B cell (primary cell): ENCODE measurements at places on chromosomes 4 and X. TPM values are rescaled to one million over a fixed set of nuclear protein-coding genes. Genes with fewer than 3 reads are reported as not detected.

DNA sequence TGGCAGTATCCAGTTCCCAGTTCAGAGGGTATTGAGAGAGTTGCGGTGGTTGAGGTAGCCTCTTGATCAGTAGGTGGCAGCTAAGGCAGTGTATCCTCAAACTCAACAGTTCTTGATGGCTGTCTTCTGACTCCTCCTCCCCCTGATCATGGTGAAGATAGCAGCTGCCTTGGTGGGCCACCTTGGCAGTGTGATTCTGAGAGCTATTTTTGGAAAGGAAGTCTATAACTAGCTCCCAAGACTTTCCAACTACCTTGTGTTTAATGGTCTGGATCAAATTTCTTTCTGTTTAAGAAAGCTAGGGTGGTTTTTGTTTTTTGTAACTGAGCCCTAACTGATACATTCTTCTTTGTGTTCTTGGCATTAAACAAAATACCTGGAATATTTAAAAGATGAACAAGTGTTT is 10.5 kb upstream of the TBC1D19 start:
- no peaks in the 10 kb centered on the region for H3K36me3 ChIP-seq
- DNase-seq = no peak
- H3K4me1 ChIP-seq = no peaks in the 10 kb centered on the region
- H3K27ac ChIP-seq = no peak overlapping the region
- no peak overlapping the region for H3K4me3 ChIP-seq
- no peaks in the 10 kb centered on the region for H3K27me3 ChIP-seq

- H3K27ac ChIP-seq = peak overlapping the region; percentile 93
- H3K27me3 ChIP-seq = no peaks in the 10 kb centered on the region
- H3K4me3 ChIP-seq = peak overlapping the region; percentile 44
- no peaks in the 10 kb centered on the region for H3K36me3 ChIP-seq
Observed at GRCh38 chr4:153439831-153440230, 26.3 kb upstream of the TMEM131L start.

DNA sequence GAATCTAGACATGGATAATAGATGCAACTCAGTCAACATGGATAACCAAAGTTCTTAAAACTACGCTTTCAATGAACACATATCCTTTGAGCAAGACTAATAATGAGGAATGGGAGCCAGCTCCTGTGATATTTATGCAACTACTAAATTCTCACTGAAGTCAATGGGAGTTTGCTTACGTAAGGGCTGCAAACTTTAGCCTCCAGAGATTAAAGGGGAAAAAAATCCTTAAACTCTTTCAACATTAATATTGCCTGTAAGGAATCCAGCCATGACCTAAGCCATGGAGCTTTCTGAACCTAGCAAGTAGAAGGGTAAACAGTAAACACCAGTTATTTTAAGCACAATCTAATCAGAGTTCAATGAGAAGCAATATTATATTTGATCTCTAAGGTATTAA is 125.2 kb upstream of the PITX2 start:
- no peaks in the 10 kb centered on the region for H3K36me3 ChIP-seq
- H3K27ac ChIP-seq = no peak overlapping the region
- no peaks in the 10 kb centered on the region for H3K27me3 ChIP-seq
- DNase-seq = no peak
- H3K4me1 ChIP-seq = no peaks in the 10 kb centered on the region

DNA sequence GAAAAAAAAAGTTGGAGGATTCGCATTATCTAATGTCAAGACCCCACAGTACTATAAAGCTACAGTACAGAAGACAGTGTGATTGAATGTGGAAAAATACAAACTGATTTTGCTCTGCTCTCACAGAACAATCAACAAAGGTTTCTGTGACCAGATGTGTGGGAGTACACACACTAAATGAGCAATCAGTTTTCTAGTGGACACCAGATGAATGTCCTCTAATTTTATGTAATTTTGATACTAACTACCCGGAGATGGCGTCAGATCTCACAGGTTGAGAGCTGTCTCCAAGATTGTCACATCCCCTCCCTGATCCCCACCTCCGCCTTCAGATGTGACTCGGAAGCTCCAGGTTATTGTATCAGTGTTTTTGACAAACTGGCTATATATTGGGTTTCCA is 81.9 kb upstream of the HUWE1 start:
- H3K36me3 ChIP-seq = no peaks in the 10 kb centered on the region
- no peak overlapping the region for H3K27ac ChIP-seq
- H3K27me3 ChIP-seq = no peaks in the 10 kb centered on the region
- H3K4me3 ChIP-seq = no peak overlapping the region
- no peaks in the 10 kb centered on the region for H3K4me1 ChIP-seq

DNA sequence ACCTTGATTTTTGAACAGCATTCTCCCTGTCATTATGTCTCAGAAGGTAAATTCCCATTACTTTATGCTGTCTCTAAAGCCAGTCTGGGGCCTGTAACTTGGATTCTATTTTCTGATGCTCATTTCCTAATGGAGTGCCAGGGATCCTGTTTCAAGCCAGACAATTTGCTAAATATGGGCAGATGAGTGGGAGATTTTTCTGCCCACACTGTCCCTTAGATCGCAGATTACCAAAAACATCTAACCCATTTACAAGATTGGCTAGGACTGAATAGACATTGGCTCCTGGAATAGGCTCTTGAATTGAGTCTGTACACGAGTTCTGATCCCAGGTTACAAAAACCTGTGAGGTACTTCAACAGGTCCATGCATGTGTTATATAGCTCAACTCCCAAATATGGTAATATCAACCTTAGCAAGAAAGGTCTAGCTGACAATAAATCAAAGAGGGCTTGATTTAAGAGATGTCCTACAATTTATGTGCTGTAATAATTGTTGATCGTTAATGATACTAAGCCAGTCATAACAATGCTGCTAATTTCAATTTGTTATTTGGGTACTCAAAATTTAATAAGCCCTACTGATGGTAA is 5.7 kb downstream of the GPC3 start:
- DNase-seq = no peak
- H3K27ac ChIP-seq = no peak overlapping the region
- H3K4me3 ChIP-seq = no peak overlapping the region
- H3K36me3 ChIP-seq = no peaks in the 10 kb centered on the region
- H3K27me3 ChIP-seq = peaks cover 15% of the 10 kb centered on the region
- peaks cover 5% of the 10 kb centered on the region for H3K4me1 ChIP-seq

DNA sequence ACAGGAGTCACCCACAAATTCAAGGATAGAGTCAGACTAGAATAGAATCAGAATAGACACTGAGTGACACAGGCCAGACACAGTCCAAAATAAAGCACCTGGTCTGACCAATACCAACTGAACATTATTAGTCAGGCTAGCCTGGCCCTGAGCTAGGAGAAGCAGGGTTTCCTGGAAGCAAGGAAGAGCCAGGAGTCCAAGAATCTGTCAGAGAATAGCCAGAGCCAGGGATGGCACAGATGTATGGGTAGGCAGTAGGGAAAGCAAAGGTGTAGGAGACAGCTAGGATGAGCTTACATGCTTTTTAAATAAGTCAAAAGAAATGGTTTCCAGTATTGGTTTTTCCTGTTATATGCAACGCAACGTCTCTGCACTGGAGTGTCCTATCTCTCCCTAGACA is 3.7 kb downstream of the BTC start:
- no peak overlapping the region for H3K27ac ChIP-seq
- no peak overlapping the region for H3K4me3 ChIP-seq
- H3K4me1 ChIP-seq = peaks cover 12% of the 10 kb centered on the region
- DNase-seq = no peak
- H3K27me3 ChIP-seq = peaks cover 18% of the 10 kb centered on the region

GRCh38 chr4:70842761-70843435 is 3.2 kb upstream of the GRSF1 start:
- H3K4me3 ChIP-seq = no peak overlapping the region
- H3K27me3 ChIP-seq = no peaks in the 10 kb centered on the region
- H3K27ac ChIP-seq = peak overlapping the region; percentile 41
- H3K4me1 ChIP-seq = peaks cover 31% of the 10 kb centered on the region

GRCh38 chr4:11843927-11844326 is 415.2 kb upstream of the HS3ST1 start:
- no peak overlapping the region for H3K27ac ChIP-seq
- DNase-seq = no peak
- no peaks in the 10 kb centered on the region for H3K36me3 ChIP-seq
- H3K4me1 ChIP-seq = no peaks in the 10 kb centered on the region
- no peaks in the 10 kb centered on the region for H3K27me3 ChIP-seq

- H3K27ac ChIP-seq = no peak overlapping the region
- no peaks in the 10 kb centered on the region for H3K36me3 ChIP-seq
- H3K4me1 ChIP-seq = no peaks in the 10 kb centered on the region
- H3K27me3 ChIP-seq = peaks cover 2% of the 10 kb centered on the region
- no peak overlapping the region for H3K4me3 ChIP-seq
Observed at GRCh38 chr4:73533515-73534422, 52.2 kb downstream of the AFM start.

DNA sequence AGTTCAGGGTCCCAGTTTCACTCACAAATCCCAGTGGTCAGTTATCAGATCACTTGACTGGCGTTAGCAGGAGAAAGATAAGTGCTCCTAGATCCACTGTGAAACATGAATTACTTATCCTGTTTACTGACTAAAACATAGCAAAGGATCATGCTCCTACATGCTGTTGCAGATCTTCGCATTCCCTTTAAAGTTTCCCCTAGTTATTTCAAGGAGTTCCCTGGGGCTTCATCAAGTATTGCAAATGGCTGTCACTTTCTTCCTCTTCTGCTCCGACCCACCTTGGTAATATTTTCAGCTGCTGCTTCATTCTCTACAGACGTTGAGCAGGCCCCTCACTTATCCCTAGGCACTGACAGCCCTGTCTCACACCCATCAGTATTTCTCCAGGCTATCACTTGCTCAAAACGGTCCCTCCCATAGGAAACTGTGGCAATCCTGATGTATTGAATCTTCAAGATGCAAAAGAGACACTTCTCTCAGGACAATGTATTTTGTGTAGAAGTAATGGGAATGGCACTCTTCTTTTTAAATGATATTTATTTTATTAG is 466.0 kb downstream of the INPP4B start:
- no peak overlapping the region for H3K4me3 ChIP-seq
- H3K36me3 ChIP-seq = no peaks in the 10 kb centered on the region
- no peak overlapping the region for H3K27ac ChIP-seq
- no peak for DNase-seq
- H3K4me1 ChIP-seq = no peaks in the 10 kb centered on the region

GRCh38 chrX:42948723-42949657 is 171.0 kb upstream of the PPP1R2C start:
- H3K4me1 ChIP-seq = peaks cover 42% of the 10 kb centered on the region
- H3K36me3 ChIP-seq = no peaks in the 10 kb centered on the region
- H3K27me3 ChIP-seq = no peaks in the 10 kb centered on the region
- H3K27ac ChIP-seq = no peak overlapping the region

GRCh38 chr4:182139491-182139890 is 103.7 kb upstream of the TENM3 start:
- H3K27me3 ChIP-seq = no peaks in the 10 kb centered on the region
- no peaks in the 10 kb centered on the region for H3K36me3 ChIP-seq
- no peaks in the 10 kb centered on the region for H3K4me1 ChIP-seq
- no peak overlapping the region for H3K27ac ChIP-seq
- H3K4me3 ChIP-seq = no peak overlapping the region
- DNase-seq = no peak

- H3K27ac ChIP-seq = no peak overlapping the region
- no peak for DNase-seq
- no peaks in the 10 kb centered on the region for H3K4me1 ChIP-seq
- H3K4me3 ChIP-seq = no peak overlapping the region
Observed at GRCh38 chr4:147709999-147710398, 21.9 kb upstream of the ARHGAP10 start.

DNA sequence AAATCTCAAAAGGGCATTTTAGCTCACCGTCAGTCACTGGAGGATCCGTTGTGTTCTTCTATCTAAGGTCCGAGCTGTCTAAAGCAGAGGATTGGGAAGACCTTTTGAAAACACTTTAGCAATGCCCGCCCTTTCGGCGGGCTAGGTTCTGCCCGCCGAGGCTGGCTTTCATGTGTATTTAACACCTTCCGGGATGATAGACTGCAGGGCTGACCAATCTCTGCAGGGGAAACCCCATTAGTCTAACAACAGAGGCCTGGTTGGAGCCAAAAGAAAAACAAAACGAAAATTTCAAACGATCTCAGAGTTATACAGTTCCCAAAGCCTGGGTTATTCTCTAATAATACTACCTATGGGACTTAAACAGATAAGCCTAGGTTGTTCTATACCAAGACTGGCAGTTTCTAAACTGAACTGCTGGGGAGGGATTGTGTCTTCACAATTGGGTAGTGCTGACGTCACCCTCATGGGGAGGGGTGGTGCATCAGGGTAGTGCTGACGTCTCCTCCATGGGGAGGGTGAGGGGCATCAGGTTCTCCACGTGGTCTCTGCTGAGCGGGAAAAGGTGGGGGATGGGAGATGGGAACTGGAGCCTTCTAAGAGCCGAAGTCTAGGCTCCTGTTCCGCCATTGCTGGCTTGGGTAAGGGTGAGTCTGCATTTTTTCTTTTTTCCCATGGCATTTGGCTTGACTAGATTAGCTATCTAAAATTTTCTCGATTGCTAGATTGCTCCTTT is 14.8 kb upstream of the CUL4B start:
- H3K4me1 ChIP-seq = no peaks in the 10 kb centered on the region
- H3K27me3 ChIP-seq = no peaks in the 10 kb centered on the region
- no peak overlapping the region for H3K27ac ChIP-seq

DNA sequence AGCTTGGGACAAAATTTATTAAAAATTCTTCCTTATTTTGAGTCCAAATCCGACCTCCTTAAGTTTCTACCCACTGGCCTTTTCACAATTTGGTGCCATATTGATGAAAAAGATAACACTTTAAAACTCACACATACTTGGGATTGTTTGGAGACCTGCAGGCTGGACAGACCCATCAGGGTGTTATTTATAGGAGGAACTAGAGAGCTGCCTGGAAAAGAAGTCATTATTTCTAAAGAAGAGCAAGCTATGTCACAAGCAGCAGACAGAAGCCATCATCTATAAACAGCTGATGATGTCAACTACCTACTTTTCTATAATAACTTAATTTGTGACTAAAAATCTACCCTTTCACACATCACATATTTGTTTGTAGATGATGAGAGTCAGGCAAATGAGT is 56.2 kb downstream of the COX18 start:
- no peak overlapping the region for H3K4me3 ChIP-seq
- no peaks in the 10 kb centered on the region for H3K36me3 ChIP-seq
- H3K4me1 ChIP-seq = no peaks in the 10 kb centered on the region
- H3K27me3 ChIP-seq = peaks cover 3% of the 10 kb centered on the region

GRCh38 chr4:95591278-95591677 is 42.5 kb upstream of the UNC5C start:
- no peak for DNase-seq
- H3K27ac ChIP-seq = no peak overlapping the region
- H3K4me1 ChIP-seq = no peaks in the 10 kb centered on the region
- no peaks in the 10 kb centered on the region for H3K27me3 ChIP-seq

DNA sequence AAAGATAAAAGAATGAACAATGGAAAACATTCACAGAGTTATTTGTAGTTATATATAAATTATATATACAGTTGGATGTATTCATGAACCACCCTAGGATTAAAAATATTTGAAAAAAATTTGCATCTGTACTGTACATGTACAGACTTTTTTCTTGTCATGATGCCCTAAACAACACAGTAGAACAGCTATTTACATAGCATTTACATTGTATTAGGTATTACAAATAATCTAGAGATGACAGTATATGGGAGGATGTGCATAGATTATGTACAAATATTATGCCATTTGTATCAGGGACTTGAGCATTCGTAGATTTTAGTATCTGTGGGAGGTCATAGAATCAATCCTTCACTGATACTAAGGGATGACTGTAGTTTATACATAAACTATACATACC is 44.8 kb downstream of the GSTCD start:
- no peaks in the 10 kb centered on the region for H3K36me3 ChIP-seq
- H3K27ac ChIP-seq = no peak overlapping the region
- DNase-seq = no peak
- H3K4me3 ChIP-seq = no peak overlapping the region
- no peaks in the 10 kb centered on the region for H3K4me1 ChIP-seq

GRCh38 chrX:39677978-39678791 is 419.6 kb downstream of the BCOR start:
- H3K27ac ChIP-seq = no peak overlapping the region
- no peaks in the 10 kb centered on the region for H3K36me3 ChIP-seq
- H3K4me3 ChIP-seq = no peak overlapping the region
- no peaks in the 10 kb centered on the region for H3K4me1 ChIP-seq
- DNase-seq = no peak

The MAGEC2 gene
- not detected in 2 replicates for polyA plus RNA-seq

The SH3D19 gene
- polyA plus RNA-seq = 0.01 TPM in 1 of 2 replicates, not detected in the other

The SLC7A11 gene
- 0.01 and 0.13 TPM in 2 replicates for polyA plus RNA-seq
